Kidney tubule cell (primary cell): ENCODE measurements at places on chromosomes 16 and 17.

- DNase-seq: no peak
Observed at GRCh38 chr16:64489449-64489848, 632.4 kb downstream of the CDH11 start.

GRCh38 chr17:1593630-1593931, 31.0 kb upstream of the PITPNA start:
- no peak for DNase-seq

- no peak for DNase-seq
Observed at GRCh38 chr16:29025735-29026134, 40.9 kb downstream of the LAT start.

- no peak for DNase-seq
Observed at GRCh38 chr16:49281480-49281842, at the start of gene CBLN1. CBLN1 (minus strand) TSS chr16:49281838; CDS start chr16:49281465, 373 bp downstream.

DNA sequence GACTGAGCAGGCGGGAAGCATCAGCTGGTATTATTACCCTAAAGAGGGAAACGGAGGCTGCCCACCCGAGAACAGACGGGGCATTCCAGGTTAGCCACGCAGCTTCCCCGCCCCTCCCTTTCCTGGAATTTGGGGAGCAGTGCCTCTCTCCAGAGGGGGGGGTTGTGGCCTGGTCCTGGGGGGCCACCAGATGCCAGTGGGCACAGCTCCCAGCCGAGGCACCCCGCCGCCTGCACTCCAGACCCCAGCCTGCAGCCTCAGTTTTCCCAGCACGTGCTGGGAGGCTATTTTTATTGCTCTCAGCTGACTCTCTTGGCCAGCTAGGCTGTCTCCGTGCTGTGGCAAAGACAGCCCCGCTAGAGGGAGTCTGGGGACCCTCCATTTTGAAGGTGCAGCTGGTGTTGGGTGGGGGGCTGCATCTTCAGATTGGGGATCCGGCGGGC, 62.7 kb upstream of the GSE1 start:
- DNase-seq: no peak

DNA sequence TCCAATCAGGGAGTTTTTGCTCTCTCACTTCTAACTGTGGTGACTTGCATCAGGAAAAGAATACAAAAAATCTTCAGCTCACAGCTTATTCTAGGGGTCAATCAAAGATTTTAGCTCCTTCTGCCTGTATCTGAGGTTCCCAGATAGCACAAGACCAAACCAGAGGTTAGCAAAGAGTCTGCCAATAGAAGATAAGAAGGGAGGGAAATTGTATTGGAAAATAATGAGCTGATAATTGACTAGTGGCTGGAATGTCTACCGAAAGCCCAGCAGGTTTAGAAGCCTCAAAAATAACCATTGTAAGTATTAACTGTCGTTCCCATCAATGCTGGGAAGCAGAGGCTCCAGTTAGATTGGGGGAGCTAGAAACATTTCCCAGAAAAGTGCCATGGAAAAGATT, 26.3 kb downstream of the HS3ST3A1 start:
- no peak for DNase-seq

GRCh38 chr17:63542942-63543821, 7.1 kb upstream of the DCAF7 start:
- DNase-seq: no peak

- DNase-seq: no peak
Observed at GRCh38 chr16:69036399-69037091, 68.9 kb upstream of the HAS3 start.

DNA sequence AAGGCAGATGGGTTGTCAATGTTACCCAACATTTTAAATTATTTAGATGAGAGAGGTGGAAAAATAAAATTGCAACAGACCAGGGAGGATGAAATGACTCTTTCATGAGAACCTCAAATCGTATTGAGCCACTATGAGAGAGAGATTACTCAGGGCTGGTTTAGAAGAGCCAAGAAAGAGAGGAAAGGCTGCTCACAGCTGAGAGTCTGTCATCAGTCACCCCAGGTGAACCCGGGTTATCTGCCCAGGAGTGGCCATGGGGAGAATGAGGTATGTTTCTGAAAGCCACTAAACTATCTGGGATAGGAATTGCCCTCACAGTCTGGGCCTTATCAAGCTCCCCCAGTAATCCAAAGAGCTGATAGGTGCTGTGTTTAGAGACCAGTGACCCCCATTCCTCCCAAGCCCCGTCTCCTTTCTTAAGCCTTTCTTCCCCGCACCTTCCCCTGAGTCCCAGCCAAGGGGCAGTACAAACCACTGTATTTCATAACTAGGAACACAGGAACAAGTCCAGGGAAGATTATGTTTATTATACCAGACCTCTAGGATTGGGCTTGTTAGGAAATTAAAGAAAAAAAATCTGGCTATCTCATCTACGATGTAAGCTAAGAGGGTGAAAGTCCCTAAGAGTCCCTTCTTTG, 158.9 kb upstream of the NOL11 start:
- no peak for DNase-seq

DNA sequence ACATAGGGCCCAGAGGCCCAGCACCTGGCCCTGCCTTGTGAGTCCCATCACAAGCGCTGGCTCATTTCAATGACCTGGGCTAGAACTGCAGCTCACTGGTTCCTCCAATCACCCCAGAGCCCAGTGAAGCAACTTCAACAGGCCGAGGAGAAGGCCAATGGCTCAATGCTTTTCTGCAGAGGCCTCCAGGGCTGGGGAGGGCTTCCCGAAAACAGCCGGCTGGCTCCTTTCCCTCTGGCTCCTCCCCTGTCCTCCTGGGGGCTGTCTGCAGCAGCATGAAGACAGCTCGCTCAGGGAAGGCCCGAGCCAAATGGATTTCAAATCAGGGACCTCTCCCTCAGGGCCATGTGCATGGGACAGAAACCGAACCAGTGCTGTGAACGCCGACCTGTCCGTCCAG, 121.6 kb downstream of the ZNF423 start:
- DNase-seq: no peak

DNA sequence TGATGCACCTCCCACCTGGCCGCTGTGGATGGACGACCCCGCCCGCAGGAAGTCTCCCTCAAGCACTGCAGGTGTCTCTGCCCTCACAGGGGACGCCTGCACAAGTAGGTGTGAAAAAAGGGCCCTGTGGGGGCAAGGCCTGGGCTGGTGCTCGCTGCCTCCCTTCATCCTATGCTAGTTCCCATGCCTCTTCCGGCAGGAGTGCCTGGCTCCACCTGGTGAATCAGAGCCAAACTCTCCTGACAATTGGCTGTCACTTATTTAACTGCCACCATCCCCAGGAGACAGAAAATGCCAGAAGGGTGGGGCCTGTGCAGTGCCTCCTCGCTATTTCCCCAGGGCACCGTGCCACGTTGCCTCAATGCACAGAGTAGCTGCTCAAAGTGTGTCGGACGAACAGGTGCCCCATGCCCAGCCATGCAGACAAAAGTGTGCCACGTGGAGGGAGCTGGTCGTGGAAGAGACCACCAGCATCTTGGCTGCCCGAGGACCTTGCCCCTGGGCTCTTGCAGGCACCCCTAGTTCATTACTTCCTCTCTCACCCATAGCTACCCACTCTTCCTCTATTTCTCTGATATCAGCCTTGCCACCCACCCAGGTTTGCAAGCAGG, 170.7 kb downstream of the SEC14L1 start:
- DNase-seq: no peak

GRCh38 chr17:80475910-80476876, at the start of gene NPTX1:
NPTX1 (minus strand) TSS chr17:80476607; CDS start chr17:80476446, 161 bp downstream.
- DNase-seq: peak; percentile 8

GRCh38 chr16:89697616-89698331, 3.7 kb downstream of the SPATA2L start:
- no peak for DNase-seq

DNA sequence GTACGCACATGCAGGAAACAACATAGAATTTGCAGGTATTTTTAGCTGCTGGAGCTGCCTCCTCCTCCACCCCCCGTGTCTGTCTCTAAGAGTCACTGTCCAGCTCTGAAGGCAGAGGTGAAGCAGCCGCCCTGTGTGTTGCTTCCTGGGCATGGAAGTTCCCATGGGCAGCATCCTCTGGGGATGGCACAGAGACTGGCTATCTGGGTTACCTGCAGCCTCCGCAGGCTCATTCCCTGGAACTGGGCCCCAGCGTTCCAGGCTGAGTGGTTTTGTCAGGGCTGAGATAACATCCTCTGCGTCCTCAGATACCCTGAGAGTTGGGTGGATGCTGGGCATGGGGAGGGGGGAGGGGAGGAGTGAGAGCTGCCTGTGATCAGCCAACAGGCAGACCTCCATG, 41.5 kb upstream of the MRTFB start:
- no peak for DNase-seq

GRCh38 chr17:59814685-59815084, 78.1 kb downstream of the TUBD1 start:
- no peak for DNase-seq

GRCh38 chr17:3712811-3713463, 10.8 kb upstream of the HASPIN start:
- DNase-seq: no peak

- DNase-seq: no peak
Observed at GRCh38 chr17:71935341-71935740, 185.5 kb upstream of the SOX9 start.

GRCh38 chr16:30802936-30803335, 15.9 kb upstream of the ZNF629 start:
- DNase-seq: no peak

GRCh38 chr17:28274591-28275265, 44.3 kb upstream of the TMEM97 start:
- DNase-seq: no peak

DNA sequence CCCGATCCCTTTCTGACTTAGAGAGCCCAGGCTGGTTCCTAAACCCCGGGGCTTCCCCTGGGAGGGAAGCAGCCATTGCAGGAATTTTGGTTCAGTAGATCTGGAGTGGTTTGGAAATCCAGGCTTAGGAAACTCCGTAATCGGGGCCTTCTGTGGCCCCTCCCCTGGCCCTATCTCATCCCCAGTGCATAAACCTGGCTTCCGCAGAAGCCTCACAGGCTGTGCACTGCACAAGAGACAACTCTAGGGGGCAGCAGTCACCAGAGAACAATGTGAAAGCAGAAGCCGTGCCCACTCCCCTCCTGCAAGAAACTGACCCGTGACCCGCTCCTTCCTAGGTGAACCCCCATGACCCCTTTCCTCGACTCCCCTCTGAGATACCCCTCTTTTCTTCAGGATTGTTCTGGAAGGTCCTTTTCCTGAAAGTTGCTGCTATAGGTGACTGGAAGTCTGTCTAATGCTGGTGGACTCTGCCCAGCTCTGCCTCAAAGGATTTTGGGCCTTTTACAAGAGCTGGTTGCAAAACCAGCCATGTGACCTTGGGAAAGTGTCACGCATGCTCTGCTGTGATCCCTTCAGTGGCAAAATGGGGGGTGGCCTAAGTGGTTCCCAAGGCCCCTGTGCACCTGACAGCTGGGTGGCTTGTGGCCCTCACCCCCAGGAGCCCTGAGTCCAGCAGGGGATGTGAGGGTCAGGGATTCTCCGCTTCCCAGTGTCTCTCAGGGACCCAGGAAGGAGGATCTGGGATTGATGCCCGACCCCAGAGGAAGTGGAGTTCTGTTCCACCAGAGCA, 14.4 kb downstream of the GUCY2D start:
- DNase-seq: peak; percentile 56

- no peak for DNase-seq
Observed at GRCh38 chr16:525123-525519, 2.4 kb upstream of the CAPN15 start.

DNA sequence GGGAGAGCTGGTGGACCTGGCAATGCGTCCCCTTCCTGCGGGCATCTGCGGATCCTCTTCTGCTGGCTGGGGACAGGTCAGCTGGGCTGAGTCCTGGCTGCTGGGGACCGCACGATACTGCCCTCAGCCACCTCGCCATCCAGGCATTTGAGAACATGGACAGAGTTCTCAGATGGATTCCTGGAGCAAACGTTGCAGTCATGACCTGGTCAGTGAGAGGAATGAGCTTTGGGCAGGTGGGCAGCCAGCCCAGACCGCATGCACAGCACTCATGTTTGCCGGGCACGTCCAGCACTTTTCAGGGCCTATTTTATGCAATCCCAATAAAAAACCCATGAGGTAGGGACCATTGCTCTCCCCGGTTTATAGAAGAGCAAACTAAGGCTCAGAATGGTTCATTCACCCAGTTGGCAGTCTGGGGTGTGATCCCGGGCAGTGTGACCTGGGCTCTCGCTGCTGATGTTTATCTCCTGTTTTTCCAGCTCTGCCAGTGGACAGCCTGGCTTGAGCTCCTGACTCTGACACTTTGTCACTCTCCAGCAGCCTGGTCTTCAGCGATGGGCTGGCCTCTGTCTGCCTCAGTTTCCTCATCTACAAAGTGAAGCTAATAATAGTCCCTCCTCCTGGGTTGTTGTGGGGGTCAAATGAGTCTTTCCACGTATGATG, 294.7 kb downstream of the IRF8 start:
- no peak for DNase-seq

DNA sequence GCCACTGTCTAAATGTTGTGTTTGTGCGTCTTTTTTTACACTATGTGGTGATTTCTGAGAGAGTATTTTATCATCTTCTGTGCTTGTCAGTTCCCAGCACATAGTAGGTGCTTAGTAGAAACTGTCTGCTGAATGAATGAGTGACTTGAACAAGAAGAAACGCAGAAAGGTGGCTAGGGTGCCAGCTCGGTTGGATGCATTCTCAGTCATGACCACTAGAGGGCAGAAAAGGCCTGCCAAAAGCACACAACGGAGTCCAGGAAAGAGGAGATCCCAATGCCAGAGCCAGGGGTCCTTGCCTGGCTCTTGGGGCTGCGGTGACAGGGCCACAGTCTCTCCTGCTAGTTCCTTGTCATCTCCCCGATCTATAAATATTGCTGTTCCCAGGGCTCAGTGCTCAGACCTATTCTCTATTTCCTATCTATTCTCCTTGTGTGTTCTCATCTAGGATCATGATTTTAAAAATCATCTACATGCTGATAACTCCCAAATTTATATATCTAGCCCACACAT, 57.3 kb upstream of the CCL1 start:
- DNase-seq: peak; percentile 60

DNA sequence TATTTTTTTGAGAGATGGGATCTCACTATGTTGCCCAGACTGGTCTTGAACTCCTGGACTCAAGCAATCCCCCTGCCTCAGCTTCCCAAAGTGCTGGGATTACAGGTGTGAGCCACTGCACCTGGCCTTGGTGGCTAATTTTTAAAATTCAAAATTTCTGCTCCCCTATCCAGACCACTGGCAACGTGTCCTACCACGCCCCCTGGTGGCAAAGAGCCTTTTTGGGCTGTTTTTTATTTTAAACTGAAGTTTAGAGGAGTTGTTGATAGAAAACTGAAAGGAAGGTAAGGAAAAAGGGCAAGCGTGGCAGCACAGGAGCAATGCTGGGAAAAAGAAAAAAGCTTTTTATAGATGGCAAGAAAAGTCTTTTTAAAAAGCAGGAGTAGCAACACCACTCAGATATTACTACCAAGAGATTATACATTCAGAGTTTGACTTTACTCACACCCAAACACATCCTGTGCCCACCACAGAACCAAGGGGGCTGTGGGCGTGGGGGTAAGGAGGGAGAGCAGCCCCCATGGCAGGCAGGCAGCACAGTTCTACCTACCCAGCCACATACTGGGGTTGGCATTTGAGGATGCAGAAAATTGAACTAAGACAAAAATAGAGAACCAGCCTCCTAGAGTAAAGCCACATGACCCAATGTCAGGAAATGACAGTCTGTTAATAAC, 4.2 kb upstream of the MXRA7 start:
- DNase-seq: peak; percentile 48

- DNase-seq: no peak
Observed at GRCh38 chr16:30524575-30525568, 1.5 kb downstream of the ZNF768 start.

GRCh38 chr17:49858796-49859195, 10.9 kb upstream of the TAC4 start:
- no peak for DNase-seq
